ENCODE measurements at places on chromosomes 6 and 20. TPM values are rescaled to one million over a fixed set of nuclear protein-coding genes. Genes with fewer than 3 reads are reported as not detected.

Gene C20orf173
- total RNA-seq, result not detected

Gene BEND6
- total RNA-seq, result 20.6 TPM

Gene NMBR
- total RNA-seq, result not detected

- H3K4me1 ChIP-seq, result no peaks in the 10 kb centered on the region
- no peak overlapping the region for H3K27ac ChIP-seq
- DNase-seq, result no peak
- no peaks in the 10 kb centered on the region for H3K36me3 ChIP-seq
Observed at GRCh38 chr6:84135291-84135690, 92.2 kb downstream of the CEP162 start.

DNA sequence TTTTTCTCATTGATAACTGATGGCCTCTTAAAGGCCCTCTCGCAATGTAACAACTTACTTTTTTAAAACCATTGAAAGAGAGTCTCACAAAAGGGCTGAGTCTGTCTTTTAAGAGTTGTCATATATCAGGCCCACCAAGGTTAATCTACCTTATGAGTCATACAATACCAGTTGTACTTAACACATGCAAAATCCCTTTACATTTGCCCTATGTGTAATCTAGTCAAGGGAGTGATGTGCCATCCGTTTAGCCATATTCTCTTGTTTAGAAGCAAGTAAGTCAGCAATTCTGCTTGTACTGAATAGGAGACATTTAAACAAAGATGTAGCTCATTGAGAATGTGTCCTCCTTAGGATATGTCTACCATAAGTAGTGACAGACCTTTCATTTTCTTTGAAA is 143.7 kb downstream of the TENT5A start:
- H3K4me3 ChIP-seq, result no peak overlapping the region
- no peak overlapping the region for H3K27ac ChIP-seq
- no peaks in the 10 kb centered on the region for H3K27me3 ChIP-seq
- H3K36me3 ChIP-seq, result no peaks in the 10 kb centered on the region
- peaks cover 38% of the 10 kb centered on the region for H3K4me1 ChIP-seq
- no peak for DNase-seq

- no peak overlapping the region for H3K27ac ChIP-seq
- peak overlapping the region; percentile 80 for H3K4me3 ChIP-seq
- no peaks in the 10 kb centered on the region for H3K36me3 ChIP-seq
- peak; percentile 66 for DNase-seq
- H3K4me1 ChIP-seq, result peaks cover 6% of the 10 kb centered on the region
Observed at GRCh38 chr6:127515234-127515793, 3.8 kb downstream of the MTCL3 start.

GRCh38 chr6:85678026-85678601 is 35.4 kb upstream of the SYNCRIP start:
- peaks cover 42% of the 10 kb centered on the region for H3K36me3 ChIP-seq
- H3K4me1 ChIP-seq, result peaks cover 26% of the 10 kb centered on the region
- peak overlapping the region; percentile 81 for H3K4me3 ChIP-seq
- H3K27ac ChIP-seq, result peak overlapping the region; percentile 80
- no peaks in the 10 kb centered on the region for H3K27me3 ChIP-seq

GRCh38 chr20:56430957-56431356 is 18.9 kb downstream of the CASS4 start:
- no peak overlapping the region for H3K4me3 ChIP-seq
- no peaks in the 10 kb centered on the region for H3K27me3 ChIP-seq
- peak overlapping the region; percentile 87 for H3K27ac ChIP-seq
- peaks cover 63% of the 10 kb centered on the region for H3K4me1 ChIP-seq

GRCh38 chr6:17457956-17458355 is 64.6 kb downstream of the CAP2 start:
- H3K4me1 ChIP-seq, result peaks cover 14% of the 10 kb centered on the region
- no peaks in the 10 kb centered on the region for H3K27me3 ChIP-seq
- no peak overlapping the region for H3K27ac ChIP-seq
- no peaks in the 10 kb centered on the region for H3K36me3 ChIP-seq

Gene SLC17A2
- total RNA-seq, result not detected

GRCh38 chr20:63554361-63555278 is 661 bp downstream of the FNDC11 start:
- H3K27me3 ChIP-seq, result no peaks in the 10 kb centered on the region
- peak overlapping the region; percentile 75 for H3K4me3 ChIP-seq
- DNase-seq, result no peak

DNA sequence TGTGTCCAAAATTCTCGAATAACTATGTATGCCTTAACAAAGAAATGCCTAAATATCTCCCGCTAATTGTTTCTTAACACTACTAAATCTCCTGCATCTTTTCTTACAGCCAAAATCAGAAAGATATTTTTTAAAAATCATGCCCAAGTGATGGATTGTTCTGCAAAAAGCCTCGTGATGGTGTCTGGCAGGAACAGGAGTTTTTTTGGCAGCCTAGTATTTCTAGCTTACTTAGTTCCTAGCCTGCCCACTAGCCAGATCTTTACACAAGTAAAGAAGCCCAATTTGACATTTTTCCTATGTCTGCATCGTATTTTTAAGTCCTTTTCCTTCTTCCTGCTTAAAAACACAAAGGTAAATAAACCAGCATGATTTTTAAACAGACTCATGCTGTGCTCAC is 31.5 kb downstream of the SLC2A12 start:
- no peak for DNase-seq
- 0 out of 2 replicates have a peak, but pooled peaks cover 16% of the 10 kb centered on the region for H3K27me3 ChIP-seq
- no peak overlapping the region for H3K27ac ChIP-seq
- H3K4me1 ChIP-seq, result no peaks in the 10 kb centered on the region
- no peaks in the 10 kb centered on the region for H3K36me3 ChIP-seq
- H3K4me3 ChIP-seq, result no peak overlapping the region

GRCh38 chr6:139522511-139523220 is 148.2 kb upstream of the CITED2 start:
- no peaks in the 10 kb centered on the region for H3K27me3 ChIP-seq
- no peaks in the 10 kb centered on the region for H3K36me3 ChIP-seq
- DNase-seq, result peak; percentile 27
- peaks cover 29% of the 10 kb centered on the region for H3K4me1 ChIP-seq

- no peak for DNase-seq
- H3K27me3 ChIP-seq, result peaks cover 24% of the 10 kb centered on the region
- H3K4me1 ChIP-seq, result no peaks in the 10 kb centered on the region
- H3K4me3 ChIP-seq, result no peak overlapping the region
- H3K27ac ChIP-seq, result no peak overlapping the region
Observed at GRCh38 chr6:106415921-106416320, 55.4 kb downstream of the CRYBG1 start.

GRCh38 chr20:47785854-47786764 is 828 bp upstream of the SULF2 start:
- H3K4me1 ChIP-seq, result peaks cover 7% of the 10 kb centered on the region
- H3K4me3 ChIP-seq, result peak overlapping the region; percentile 75
- no peaks in the 10 kb centered on the region for H3K36me3 ChIP-seq
- no peak overlapping the region for H3K27ac ChIP-seq

- no peak overlapping the region for H3K4me3 ChIP-seq
- H3K27me3 ChIP-seq, result no peaks in the 10 kb centered on the region
- H3K4me1 ChIP-seq, result no peaks in the 10 kb centered on the region
- no peak overlapping the region for H3K27ac ChIP-seq
- DNase-seq, result no peak
Observed at GRCh38 chr6:109867970-109868358, 110.1 kb upstream of the GPR6 start.

DNA sequence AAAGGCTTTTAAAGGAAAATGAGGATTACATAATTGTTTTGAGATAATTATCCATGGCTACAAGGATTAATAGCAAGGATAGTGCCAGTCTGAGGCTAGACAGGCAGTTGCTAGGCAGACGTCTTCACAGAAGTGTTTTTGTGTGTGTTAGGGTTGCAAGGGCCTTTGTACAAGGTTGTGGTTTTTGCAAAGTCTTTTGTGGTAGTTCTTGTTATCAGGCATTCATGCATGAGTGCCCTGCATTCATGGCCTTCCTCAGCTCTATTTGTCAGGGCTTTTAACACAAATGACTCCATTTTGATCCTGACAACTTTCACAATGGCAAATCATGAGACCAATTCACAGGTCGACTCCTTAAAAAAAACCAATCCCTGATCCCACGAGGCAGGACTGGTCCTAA is 68.1 kb upstream of the TXNDC5 start:
- H3K27me3 ChIP-seq, result no peaks in the 10 kb centered on the region
- no peak for DNase-seq
- no peak overlapping the region for H3K4me3 ChIP-seq

GRCh38 chr20:47973519-47974233 is 188.4 kb upstream of the SULF2 start:
- H3K27me3 ChIP-seq, result no peaks in the 10 kb centered on the region
- no peak overlapping the region for H3K4me3 ChIP-seq
- no peak overlapping the region for H3K27ac ChIP-seq
- H3K36me3 ChIP-seq, result no peaks in the 10 kb centered on the region
- no peak for DNase-seq

DNA sequence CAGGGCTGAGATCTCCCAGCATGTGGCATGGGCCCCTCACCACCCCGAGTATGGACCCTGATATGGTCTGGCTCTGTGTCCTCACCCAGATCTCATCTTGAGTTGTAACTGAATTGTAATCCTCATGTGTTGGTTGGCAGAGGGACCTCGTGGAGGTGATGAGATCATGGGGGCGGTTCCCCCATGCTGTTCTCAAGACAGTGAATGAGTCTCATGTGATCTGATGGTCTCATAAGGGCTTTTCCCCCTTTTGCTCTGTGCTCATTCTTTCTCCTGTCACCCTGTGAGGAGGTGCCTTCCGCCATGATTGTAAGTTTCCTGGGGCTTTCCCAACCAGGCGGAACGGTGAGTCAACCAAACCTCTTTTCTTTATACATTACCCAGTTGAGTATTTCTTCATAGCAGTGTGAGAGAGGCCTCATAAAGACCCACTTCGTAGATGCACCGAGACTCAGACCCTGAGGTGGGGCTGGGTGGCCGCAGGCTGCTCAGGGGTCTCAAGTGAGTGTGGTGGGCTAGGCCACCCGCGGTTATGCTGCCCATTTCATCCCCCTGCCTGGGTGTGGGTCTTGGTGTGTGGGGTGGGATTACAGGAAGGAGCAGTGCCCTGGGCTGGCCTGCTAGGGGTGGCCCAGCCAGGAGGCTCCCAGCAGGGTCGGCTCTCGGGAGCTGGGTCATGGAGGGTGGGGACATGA is 26.2 kb upstream of the GATA5 start:
- H3K27ac ChIP-seq, result no peak overlapping the region
- DNase-seq, result peak; percentile 74
- no peak overlapping the region for H3K4me3 ChIP-seq
- H3K36me3 ChIP-seq, result no peaks in the 10 kb centered on the region
- no peaks in the 10 kb centered on the region for H3K4me1 ChIP-seq

GRCh38 chr6:129908858-129909257 is 47.7 kb upstream of the TMEM244 start:
- DNase-seq, result no peak
- H3K4me3 ChIP-seq, result no peak overlapping the region
- H3K27ac ChIP-seq, result no peak overlapping the region

GRCh38 chr6:161053103-161053502 is 61.5 kb downstream of the MAP3K4 start:
- H3K27ac ChIP-seq, result no peak overlapping the region
- H3K27me3 ChIP-seq, result no peaks in the 10 kb centered on the region
- H3K4me3 ChIP-seq, result no peak overlapping the region
- DNase-seq, result no peak

GRCh38 chr6:43499028-43499815 is 10.9 kb downstream of the LRRC73 start:
- H3K36me3 ChIP-seq, result peaks cover 18% of the 10 kb centered on the region
- H3K27ac ChIP-seq, result no peak overlapping the region
- peaks cover 30% of the 10 kb centered on the region for H3K4me1 ChIP-seq
- no peaks in the 10 kb centered on the region for H3K27me3 ChIP-seq

GRCh38 chr6:161636882-161637430 is 363.1 kb upstream of the AGPAT4 start:
- DNase-seq, result no peak
- H3K27me3 ChIP-seq, result no peaks in the 10 kb centered on the region
- no peak overlapping the region for H3K27ac ChIP-seq
- no peaks in the 10 kb centered on the region for H3K36me3 ChIP-seq

GRCh38 chr6:84547341-84547801 is 217.0 kb downstream of the TBX18 start:
- no peaks in the 10 kb centered on the region for H3K27me3 ChIP-seq
- H3K27ac ChIP-seq, result no peak overlapping the region
- no peak overlapping the region for H3K4me3 ChIP-seq
- no peaks in the 10 kb centered on the region for H3K36me3 ChIP-seq

Gene LAMA5
- total RNA-seq, result 4.5 TPM

- H3K4me1 ChIP-seq, result 0 out of 2 replicates have a peak, but pooled peaks cover 7% of the 10 kb centered on the region
- no peak overlapping the region for H3K4me3 ChIP-seq
- no peak for DNase-seq
- H3K36me3 ChIP-seq, result no peaks in the 10 kb centered on the region
- H3K27me3 ChIP-seq, result no peaks in the 10 kb centered on the region
Observed at GRCh38 chr20:45409521-45410272, 1.6 kb downstream of the DBNDD2 start.

GRCh38 chr20:2754424-2754823 is 46.0 kb downstream of the CPXM1 start:
- H3K27me3 ChIP-seq, result peaks cover 72% of the 10 kb centered on the region
- H3K4me1 ChIP-seq, result peaks cover 7% of the 10 kb centered on the region
- DNase-seq, result no peak
- no peak overlapping the region for H3K27ac ChIP-seq
- no peak overlapping the region for H3K4me3 ChIP-seq
- H3K36me3 ChIP-seq, result no peaks in the 10 kb centered on the region

Gene MAP3K7
- total RNA-seq, result 36.9 TPM

Gene RHAG
- total RNA-seq, result not detected

Gene C20orf144
- 0.63 TPM for total RNA-seq

- peaks cover 23% of the 10 kb centered on the region for H3K4me1 ChIP-seq
- no peak overlapping the region for H3K27ac ChIP-seq
- no peaks in the 10 kb centered on the region for H3K27me3 ChIP-seq
- no peak overlapping the region for H3K4me3 ChIP-seq
Observed at GRCh38 chr6:52759085-52759484, 4.2 kb downstream of the GSTA2 start.

- H3K4me3 ChIP-seq, result no peak overlapping the region
- H3K27ac ChIP-seq, result no peak overlapping the region
- no peaks in the 10 kb centered on the region for H3K36me3 ChIP-seq
- H3K4me1 ChIP-seq, result peaks cover 13% of the 10 kb centered on the region
- DNase-seq, result no peak
Observed at GRCh38 chr6:47126647-47127391, 84.7 kb upstream of the ADGRF1 start.

DNA sequence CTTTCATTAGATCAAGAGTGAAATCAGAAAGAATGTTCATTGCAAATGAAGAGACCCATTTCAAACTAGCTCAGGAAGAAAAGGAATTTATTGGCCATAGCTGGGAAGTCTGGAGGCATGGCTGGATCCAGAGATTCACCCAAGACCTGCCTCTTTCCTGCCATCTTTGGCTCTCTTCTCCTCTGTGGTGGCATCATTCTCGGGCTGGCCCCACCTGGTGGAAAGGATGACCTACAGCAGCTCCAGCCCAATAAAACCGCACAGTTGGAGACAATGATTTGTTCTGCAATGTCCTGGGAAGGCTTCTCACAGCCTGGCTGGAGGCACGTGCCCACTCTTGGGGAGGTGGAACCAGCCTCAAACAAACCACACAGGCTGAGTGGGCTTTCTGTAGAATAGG is 18.1 kb upstream of the FERMT1 start:
- no peak overlapping the region for H3K4me3 ChIP-seq
- no peaks in the 10 kb centered on the region for H3K36me3 ChIP-seq
- H3K27ac ChIP-seq, result no peak overlapping the region
- peaks cover 29% of the 10 kb centered on the region for H3K27me3 ChIP-seq

- H3K27me3 ChIP-seq, result no peaks in the 10 kb centered on the region
- H3K4me1 ChIP-seq, result no peaks in the 10 kb centered on the region
- H3K27ac ChIP-seq, result no peak overlapping the region
Observed at GRCh38 chr6:73548458-73549446, 27.9 kb upstream of the EEF1A1 start.

GRCh38 chr6:144646093-144647056 is 361.2 kb downstream of the UTRN start:
- H3K27me3 ChIP-seq, result no peaks in the 10 kb centered on the region
- peak; percentile 32 for DNase-seq
- no peak overlapping the region for H3K4me3 ChIP-seq
- H3K36me3 ChIP-seq, result no peaks in the 10 kb centered on the region
- peaks cover 11% of the 10 kb centered on the region for H3K4me1 ChIP-seq

Gene HLA-DQB2
- not detected for total RNA-seq

All from GM23248 (cell line).